ENCODE measurements at places on chromosomes 4 and X.

DNA sequence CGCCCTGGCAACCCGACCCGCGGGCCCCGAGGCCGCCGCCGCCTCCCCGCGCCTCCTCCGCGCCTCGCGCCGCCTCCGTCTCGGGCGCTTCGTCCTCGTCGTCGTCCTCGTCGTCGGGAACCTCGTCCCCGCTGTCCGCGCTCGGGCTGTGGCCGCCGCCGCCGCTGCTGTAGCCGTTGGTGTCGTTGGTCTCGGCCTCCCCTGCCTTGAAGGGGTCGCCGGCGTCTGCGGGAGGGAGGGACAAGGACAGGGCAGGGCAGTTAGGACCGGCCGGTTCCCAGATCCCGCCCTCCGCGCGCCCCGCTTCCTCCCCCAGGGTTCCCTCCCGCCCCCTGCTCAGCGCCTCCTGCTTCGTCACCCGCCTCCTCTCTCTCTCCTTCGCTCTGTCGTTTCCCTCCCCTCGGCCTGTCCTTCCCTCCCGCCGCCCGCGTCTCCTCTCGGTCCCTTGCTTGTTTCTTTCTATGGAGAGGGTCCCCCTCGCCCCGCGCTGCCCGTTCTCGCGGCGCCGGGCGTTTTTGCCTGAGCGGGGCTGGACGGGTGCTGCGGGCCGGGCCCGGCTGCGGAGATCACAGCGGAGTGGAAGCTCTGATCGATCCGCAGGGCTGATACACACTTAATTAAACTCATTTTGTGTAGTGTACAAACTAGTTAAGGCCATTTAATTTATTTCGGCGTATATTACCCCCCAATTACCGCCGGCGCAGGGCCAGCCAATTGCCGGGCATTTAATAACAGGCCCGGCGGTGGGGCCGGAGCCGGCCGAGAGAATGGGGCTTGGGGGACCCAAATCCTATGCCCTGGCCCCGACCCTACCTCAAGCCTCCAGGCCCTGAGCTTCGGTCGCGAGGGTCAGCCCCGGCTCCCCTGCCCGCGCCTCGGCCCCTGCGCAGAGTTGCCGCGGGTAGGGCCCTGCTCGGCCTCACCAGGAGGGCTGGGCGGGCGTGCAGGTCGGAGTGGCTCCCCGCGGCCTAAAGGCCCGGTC is 2.4 kb downstream of the NKX1-1 start:
- DNase-seq = no peak

- no peak for DNase-seq
Observed at GRCh38 chrX:44312421-44312820, 31.1 kb downstream of the EFHC2 start.

GRCh38 chr4:186651181-186651603 is 72.5 kb downstream of the FAT1 start:
- DNase-seq = no peak

GRCh38 chr4:104451573-104451972 is 43.1 kb downstream of the CXXC4 start:
- no peak for DNase-seq

GRCh38 chrX:153560000-153560399 is 38.9 kb downstream of the CCNQ start:
- no peak for DNase-seq

GRCh38 chr4:152106113-152106763 is 345.4 kb upstream of the GATB start:
- DNase-seq = no peak

DNA sequence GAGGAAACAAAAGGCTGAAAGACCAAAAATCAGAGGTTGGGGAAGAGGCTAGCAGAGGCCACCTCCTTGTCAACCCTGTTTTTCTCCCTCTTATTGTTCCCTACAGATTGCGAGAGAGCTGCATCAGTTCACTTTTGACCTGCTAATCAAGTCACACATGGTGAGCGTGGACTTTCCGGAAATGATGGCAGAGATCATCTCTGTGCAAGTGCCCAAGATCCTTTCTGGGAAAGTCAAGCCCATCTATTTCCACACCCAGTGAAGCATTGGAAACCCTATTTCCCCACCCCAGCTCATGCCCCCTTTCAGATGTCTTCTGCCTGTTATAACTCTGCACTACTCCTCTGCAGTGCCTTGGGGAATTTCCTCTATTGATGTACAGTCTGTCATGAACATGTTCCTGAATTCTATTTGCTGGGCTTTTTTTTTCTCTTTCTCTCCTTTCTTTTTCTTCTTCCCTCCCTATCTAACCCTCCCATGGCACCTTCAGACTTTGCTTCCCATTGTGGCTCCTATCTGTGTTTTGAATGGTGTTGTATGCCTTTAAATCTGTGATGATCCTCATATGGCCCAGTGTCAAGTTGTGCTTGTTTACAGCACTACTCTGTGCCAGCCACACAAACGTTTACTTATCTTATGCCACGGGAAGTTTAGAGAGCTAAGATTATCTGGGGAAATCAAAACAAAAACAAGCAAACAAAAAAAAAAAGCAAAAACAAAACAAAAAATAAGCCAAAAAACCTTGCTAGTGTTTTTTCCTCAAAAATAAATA is 179.9 kb downstream of the AR start:
- DNase-seq = no peak
